ENCODE measurements at places on chromosomes 7 and 10.

- H3K27me3 ChIP-seq = no peaks in the 10 kb centered on the region
- peaks cover 31% of the 10 kb centered on the region for H3K36me3 ChIP-seq
- H3K4me1 ChIP-seq = no peaks in the 10 kb centered on the region
- H3K4me3 ChIP-seq = no peak overlapping the region
- peak overlapping the region; percentile 13 for H3K27ac ChIP-seq
Measured at GRCh38 chr10:63286340-63286739, 153.2 kb downstream of the NRBF2 start.

DNA sequence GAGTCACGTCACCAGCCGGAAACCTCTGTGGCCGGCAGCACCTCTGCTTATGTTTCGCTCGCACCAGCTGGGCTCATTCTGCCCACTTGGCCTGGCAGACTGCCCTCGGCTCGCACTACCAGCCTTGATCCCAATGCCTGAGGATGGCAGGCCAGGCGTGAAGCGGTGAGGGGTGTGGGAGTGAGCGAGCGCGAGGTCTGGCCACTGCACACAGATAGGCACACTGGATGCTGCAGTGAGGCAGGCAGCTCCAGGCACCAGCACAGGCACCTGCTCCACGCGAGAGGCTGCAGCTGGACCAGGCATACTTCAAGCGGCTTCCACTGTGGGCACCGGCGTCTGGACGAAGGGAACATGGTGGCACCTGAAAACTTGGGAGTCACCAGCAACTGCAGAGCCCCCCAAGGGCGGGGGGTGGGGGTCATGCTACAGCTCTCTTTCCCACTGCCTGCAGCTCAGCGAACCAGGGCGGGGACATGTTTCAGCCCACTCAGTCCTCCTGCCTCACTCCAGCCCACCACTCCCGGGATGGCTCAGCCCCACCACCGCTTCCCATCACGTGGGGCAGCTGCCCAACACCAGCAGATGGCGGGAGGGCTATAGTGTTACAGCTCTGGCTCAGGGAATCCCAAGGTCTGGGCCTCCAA is 5.4 kb upstream of the DMTF1 start:
- H3K4me1 ChIP-seq = peaks cover 24% of the 10 kb centered on the region
- no peak overlapping the region for H3K4me3 ChIP-seq
- no peak for DNase-seq
- H3K36me3 ChIP-seq = no peaks in the 10 kb centered on the region

GRCh38 chr7:10815546-10815945 is 158.1 kb upstream of the PHF14 start:
- no peak overlapping the region for H3K4me3 ChIP-seq
- no peaks in the 10 kb centered on the region for H3K27me3 ChIP-seq
- H3K36me3 ChIP-seq = no peaks in the 10 kb centered on the region
- no peak overlapping the region for H3K27ac ChIP-seq
- no peaks in the 10 kb centered on the region for H3K4me1 ChIP-seq

GRCh38 chr7:105790996-105791395 is 85.4 kb downstream of the ATXN7L1 start:
- DNase-seq = no peak
- H3K27me3 ChIP-seq = peaks cover 4% of the 10 kb centered on the region
- no peak overlapping the region for H3K27ac ChIP-seq
- no peak overlapping the region for H3K4me3 ChIP-seq
- H3K4me1 ChIP-seq = peaks cover 15% of the 10 kb centered on the region

DNA sequence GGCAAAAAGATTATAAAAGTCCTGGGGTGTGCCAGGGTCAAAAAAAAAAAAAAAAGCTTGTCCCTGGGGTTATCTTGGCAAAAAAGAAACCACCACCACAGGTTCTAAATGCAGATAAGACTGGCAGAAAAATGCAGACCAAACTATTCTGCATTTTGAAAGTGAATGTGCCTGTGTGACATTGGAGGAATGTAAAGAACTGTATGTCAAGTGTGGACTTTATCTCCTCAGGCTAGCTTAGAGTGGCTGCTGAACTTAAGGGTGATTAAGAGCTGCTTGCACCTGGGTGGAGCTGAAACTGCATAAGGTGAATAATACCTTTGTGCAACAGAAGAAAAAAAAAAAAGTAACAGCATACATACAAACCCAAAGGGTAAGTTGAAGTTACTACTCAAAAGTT is 1.3 kb upstream of the NAPEPLD start:
- peaks cover 14% of the 10 kb centered on the region for H3K36me3 ChIP-seq
- DNase-seq = no peak
- peaks cover 41% of the 10 kb centered on the region for H3K4me1 ChIP-seq
- peaks cover 11% of the 10 kb centered on the region for H3K27me3 ChIP-seq
- H3K4me3 ChIP-seq = peak overlapping the region; percentile 98

- H3K27me3 ChIP-seq = no peaks in the 10 kb centered on the region
- H3K4me3 ChIP-seq = no peak overlapping the region
- DNase-seq = no peak
- H3K27ac ChIP-seq = no peak overlapping the region
Measured at GRCh38 chr7:133859871-133860450, 267.2 kb upstream of the LRGUK start.

GRCh38 chr10:84634636-84635035 is 306.2 kb downstream of the CCSER2 start:
- H3K27me3 ChIP-seq = peaks cover 5% of the 10 kb centered on the region
- H3K4me1 ChIP-seq = no peaks in the 10 kb centered on the region
- peaks cover 3% of the 10 kb centered on the region for H3K36me3 ChIP-seq
- H3K27ac ChIP-seq = no peak overlapping the region

GRCh38 chr7:2354939-2355704 is 495 bp downstream of the EIF3B start:
- peak overlapping the region; percentile 94 for H3K27ac ChIP-seq
- H3K4me1 ChIP-seq = peaks cover 46% of the 10 kb centered on the region
- H3K4me3 ChIP-seq = peak overlapping the region; percentile 95

DNA sequence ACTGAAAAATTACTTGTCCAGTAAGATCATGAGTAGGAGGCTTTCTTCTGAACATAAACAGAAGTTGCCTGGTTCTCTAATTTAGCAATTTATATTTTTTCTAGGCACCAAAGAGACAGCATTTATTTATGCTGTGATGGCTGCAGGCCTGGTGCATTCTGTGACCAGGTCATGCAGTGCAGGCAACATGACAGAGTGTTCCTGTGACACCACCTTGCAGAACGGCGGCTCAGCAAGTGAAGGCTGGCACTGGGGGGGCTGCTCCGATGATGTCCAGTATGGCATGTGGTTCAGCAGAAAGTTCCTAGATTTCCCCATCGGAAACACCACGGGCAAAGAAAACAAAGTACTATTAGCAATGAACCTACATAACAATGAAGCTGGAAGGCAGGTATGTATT is 2.8 kb downstream of the WNT16 start:
- H3K27ac ChIP-seq = no peak overlapping the region
- peaks cover 28% of the 10 kb centered on the region for H3K4me1 ChIP-seq

DNA sequence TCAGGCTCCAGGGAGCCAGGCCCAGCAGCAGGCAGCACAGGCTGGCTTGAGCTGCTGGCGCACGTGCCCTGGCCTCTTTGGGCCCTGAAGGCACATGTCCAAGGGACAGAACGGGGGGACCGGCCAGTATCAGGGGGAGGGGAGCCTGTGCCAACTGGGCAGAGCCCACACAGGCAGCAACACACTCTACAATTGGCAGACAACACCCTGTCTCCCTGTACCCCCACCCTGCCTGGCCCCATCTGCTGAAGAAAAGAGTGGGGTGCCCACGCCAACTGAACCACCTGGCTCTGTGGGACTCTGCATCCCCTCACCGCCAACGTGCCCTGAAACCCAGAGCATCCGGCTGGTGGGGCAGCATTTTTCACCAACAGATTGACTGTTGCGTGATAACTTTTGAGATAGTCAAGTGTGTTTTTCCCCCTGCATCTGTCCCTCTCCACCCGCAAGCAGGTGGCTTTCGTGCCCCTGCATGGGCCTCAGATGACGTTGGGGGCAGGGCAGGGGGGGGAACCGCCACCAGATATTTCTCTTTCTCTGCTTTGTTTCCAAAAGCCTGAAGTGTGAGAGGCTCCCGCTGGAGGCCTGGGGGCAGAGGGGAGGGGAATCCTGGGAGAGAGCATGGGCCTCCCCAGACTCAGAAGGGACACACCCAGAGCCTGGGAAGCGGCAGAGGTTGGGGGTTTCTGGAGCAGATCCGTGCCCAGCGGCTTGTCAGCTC is 21.8 kb downstream of the SLIT1 start:
- no peak overlapping the region for H3K27ac ChIP-seq
- DNase-seq = no peak
- no peaks in the 10 kb centered on the region for H3K27me3 ChIP-seq
- H3K4me1 ChIP-seq = peaks cover 78% of the 10 kb centered on the region
- no peak overlapping the region for H3K4me3 ChIP-seq
- H3K36me3 ChIP-seq = peaks cover 3% of the 10 kb centered on the region
